ENCODE measurements at places on chromosomes 5 and 9.

- no peak for DNase-seq
Observed at GRCh38 chr9:37442556-37442955, 20.1 kb downstream of the GRHPR start.

- DNase-seq = no peak
Observed at GRCh38 chr9:126234681-126235335, 91.8 kb upstream of the MVB12B start.

DNA sequence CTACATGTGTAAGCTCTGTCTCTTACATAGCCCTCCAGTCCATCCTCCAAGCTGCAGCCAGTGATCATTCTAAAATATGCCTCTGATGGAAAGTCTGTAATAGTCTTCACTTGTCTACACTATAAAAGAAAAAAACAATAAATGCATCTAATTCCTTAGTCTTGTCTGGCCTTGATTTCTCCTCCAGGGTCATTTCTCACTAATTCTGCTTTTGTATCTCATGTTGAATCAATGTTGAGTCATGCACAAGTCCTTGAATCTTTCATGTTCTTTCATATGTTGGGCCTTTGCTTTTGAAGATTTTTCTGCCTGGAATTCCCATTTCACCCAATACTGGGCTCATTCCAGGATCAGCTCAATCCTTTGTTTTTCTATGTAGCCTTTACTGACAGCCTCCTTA, 121.1 kb upstream of the TRIM32 start:
- DNase-seq = no peak

DNA sequence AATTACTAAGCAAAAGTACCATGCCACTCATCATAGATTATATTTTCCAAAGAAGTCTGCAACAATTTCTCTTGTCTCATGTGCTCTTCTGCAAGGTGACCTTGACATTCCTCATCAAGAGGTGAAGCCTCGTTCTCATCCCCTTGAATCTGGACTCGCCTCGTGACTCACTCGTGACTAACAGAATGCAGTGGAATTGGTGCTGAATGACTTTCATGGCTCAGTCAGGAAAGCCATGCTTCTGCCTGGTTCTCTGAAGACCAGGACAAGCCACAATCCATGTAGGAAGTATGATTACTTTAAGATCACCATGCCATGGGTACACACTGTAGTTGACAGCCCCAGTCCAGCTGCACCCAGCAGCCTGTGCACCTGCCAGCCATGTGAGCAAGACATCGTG, 335.8 kb downstream of the GADD45G start:
- no peak for DNase-seq

DNA sequence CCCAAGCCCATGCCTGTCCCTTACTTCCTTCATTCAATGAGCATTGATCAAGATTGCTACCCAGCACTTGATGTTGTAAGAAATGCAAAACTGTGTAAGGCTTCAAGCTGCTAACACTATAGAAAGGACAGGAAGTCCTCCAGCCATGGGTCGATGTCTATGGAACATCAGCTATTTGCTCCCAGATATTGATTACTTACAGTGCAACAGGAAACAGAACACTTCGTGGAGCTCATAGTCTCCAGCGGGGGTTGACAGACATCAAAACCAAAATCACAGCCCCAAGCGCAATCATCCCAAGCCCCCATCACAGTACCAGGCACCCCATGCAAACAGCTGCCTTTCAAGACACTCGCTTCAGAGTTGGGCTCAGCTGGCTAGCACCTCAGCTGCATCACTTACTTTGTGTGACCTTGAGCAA, 26.8 kb upstream of the DUSP1 start:
- no peak for DNase-seq

GRCh38 chr9:35510754-35511428, 21.0 kb downstream of the RUSC2 start:
- DNase-seq = no peak

DNA sequence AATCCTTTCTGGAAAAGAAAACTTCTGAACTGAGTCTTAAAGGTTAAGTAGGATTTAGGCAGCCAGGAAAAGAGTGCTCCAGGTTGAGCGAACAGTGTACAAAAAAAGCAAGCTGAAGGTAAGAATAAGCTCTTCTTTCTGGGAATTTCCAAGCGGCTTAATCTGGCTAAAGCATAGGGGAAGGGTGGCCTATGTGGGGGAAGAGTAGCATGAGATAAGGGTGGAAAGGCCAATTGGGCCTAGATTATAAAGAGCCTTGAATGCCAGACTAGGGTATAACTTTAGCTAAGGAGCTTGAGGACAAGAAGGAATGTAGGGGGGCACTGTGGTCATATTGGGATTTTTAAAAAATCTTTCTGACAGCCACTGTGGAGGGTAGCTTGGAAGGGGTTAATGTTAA, 37.3 kb upstream of the NR5A1 start:
- DNase-seq = no peak

GRCh38 chr5:36397901-36398536, 96.3 kb upstream of the RANBP3L start:
- DNase-seq = no peak

DNA sequence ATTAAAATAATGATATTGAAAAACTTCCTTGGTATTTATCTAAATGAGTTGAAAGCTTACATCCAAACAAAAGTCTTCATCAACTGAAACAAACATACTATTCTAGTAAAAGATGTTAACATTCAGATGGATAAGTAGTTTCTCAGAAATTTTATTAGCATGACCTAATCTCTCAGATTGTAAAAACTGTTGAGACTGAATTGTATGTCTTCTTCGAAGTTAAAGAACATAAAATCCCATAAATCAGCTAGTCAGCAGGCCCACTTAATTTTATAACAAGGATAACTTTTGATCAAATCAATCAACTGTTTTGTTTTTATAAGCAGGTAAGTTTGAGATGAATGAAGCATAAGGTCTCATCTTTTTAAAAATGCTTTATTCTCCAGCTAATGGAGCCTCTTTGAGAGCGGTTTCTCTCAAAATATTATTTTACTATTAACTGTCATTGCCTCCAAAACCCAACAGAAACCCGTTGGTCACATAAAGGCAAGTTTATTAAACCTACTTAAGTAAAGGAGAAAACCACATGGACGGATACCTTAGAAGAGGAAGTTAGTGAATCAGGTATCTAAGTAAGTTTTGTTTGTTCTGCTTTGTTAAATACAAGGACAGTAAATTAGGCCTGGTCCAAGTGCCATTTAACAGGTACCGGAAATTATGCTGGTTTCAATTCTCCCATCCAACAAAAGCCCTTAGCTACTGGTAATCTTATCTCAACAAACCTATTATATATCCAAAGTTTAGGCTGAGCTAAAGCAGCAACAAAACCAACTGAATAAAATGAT, 457.0 kb downstream of the PDE4D start:
- DNase-seq = no peak

DNA sequence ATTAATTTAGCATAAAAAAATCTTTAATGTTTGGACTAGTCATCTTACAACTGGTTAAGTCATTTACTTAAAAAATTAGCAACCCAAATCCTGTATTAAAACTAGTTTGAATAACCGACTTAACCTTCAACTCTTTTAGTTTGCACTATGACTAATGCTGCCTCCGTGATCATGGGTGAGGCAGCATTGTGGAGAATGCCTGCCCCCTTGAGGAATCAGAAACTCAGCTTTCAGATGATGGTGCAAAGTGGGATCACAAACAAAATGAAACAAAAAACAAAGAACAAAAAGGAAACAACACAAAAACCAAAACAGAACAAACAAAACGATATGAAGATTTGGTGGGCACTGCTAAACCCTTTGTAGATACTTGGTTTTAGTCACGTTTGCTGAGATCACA, 127.0 kb upstream of the PALM2AKAP2 start:
- DNase-seq = no peak

DNA sequence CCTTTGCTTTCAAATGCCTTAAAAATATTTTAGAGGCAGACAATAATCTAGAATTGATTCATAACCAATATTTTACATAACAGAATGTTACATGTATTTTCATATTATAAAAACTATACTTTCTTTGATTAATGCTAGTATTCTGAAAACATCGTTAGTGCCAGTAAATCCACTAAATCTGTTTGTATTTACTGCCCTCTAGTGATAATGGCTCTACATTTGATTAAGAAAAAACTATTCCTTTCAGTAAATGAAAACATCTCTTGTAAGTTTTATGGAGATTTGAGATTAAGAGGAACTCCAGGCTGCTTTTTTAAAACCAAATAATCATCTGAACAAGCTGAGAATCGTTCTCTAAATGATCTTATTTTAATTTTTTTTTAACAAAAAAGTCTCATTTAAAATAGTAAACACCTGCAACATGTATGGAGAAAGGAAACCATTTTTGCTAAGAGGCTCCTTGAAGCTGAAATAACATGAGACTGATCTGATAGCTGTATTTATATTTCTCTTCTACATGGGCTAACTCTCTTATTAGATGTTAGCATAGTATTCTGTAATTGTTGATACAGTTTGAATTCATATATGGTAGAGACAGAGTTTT, 424.7 kb downstream of the RAB3C start:
- DNase-seq = peak; percentile 11

DNA sequence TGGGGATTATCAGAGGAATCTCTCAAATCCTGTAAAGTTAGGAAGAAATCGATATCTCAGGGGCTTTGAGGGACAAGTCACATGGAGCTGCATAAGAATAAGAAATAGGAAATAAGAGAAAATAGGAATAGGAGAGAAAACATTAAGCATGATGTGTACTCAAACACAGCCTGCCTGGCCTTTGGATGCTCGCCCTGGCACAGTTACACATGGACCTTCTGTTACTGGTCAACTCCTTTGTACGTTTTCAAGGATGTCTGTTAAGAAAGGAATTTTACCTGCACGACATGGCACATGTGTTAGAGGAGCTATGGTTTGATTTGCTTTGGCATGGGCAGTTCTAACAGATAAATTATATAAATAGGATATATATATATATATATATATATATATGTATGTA, 321.2 kb downstream of the CDH12 start:
- DNase-seq = no peak

DNA sequence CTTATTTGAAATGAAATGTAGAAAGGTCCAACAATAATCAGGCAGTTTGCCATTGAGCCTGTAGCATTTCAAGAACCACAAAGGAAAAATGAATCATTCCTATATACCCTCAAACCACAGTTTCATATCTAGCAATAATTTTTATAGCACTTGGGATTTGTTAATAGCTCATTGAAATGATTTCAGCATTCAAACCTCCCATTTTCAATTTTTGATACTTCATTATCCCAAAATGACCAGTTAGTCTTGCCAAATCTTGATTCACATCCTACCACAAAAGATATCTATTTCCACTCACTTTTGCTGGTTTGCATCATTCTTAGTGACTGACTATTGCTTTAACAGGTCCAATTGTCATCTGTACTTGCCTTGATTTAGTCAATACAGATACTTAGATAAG, 790.1 kb downstream of the TLE1 start:
- no peak for DNase-seq

- no peak for DNase-seq
Observed at GRCh38 chr5:125331987-125332598, 585.7 kb upstream of the ZNF608 start.

- DNase-seq = no peak
Observed at GRCh38 chr5:121630402-121630801, 221.3 kb upstream of the FTMT start.

GRCh38 chr9:101562966-101563365, 29.3 kb downstream of the RNF20 start:
- no peak for DNase-seq

- no peak for DNase-seq
Observed at GRCh38 chr5:98458726-98459125, 314.7 kb upstream of the RGMB start.

DNA sequence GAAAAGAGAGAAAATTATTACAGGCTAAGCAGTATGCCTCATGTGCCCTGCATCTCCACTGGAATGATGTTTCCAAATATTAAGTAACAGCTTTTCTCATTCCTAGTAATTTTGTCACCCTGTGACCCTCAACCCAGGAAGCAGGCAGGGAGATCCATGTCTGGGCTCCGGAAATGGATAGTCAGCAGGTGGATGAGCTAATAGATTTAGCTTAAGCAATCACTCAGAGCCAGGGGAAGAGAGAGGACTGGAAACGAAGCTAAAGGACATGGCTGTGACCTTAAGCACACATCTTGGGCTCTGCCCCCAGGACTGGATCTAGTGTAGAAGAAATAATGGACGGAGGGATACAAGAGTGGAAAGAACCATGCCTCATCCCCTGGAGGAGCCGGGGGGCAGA, 89.5 kb downstream of the ARSB start:
- no peak for DNase-seq

- no peak for DNase-seq
Observed at GRCh38 chr5:106097340-106097739, 1573.4 kb downstream of the EFNA5 start.

- no peak for DNase-seq
Observed at GRCh38 chr5:106822851-106823250, 847.9 kb downstream of the EFNA5 start.

- peak; percentile 45 for DNase-seq
Observed at GRCh38 chr5:172695232-172696054, 54.4 kb downstream of the NEURL1B start.

DNA sequence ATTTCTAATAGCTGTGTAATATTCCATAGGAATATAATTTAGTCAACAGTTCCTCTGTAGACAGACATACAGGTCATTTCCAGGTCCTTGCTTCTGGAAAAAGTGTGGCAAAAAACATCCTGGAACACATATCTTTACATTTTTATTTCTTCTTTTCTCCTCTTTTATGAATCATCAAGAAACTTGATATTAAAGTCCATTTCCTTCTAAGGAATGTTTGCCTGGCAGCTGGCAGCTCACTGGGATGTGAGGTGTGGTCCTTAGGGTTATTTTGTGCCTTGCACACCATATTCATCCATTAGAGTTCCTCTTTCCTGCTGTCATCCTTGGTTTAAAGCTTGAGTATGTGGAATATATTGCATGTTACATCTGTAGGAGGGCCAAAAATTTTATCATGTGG, 122.0 kb downstream of the GALNT10 start:
- no peak for DNase-seq

DNA sequence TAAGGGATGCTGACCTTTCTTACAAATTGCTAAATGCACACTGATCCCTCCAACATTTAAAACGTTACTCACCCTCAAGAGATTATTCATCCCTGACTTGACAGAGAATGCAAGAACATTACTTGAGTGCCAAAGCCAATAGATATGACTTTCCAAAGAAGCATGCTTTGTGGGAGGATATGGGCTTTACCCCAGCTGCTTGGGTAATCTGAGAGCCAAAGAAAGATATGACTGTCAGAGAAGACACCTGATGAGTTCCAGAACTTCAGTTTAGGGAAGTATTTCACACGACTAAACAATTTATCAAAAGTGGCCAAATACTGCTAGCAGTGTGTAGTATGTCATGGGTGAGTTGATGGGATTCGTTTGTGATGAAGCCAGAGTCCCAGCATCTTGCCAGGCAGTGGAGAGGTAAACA, 7.4 kb upstream of the SPDL1 start:
- no peak for DNase-seq

Data from naive thymus-derived CD8-positive, alpha-beta T cell (primary cell).